ENCODE measurements at places on chromosomes 1 and 21. TPM values are rescaled to one million over a fixed set of nuclear protein-coding genes. Genes with fewer than 3 reads are reported as not detected.

ANKRD65 gene
- polyA plus RNA-seq: not detected

POMGNT1 gene
- polyA plus RNA-seq: 62.7 TPM

ITGB2 gene
- polyA plus RNA-seq: not detected

IFI44L gene
- 2.9 TPM for polyA plus RNA-seq

OR10R2 gene
- polyA plus RNA-seq: not detected

PTPN7 gene
- polyA plus RNA-seq: not detected

RNU1-2 gene
- not detected for polyA plus RNA-seq

SPRR2G gene
- not detected for polyA plus RNA-seq
